ENCODE measurements at places on chromosomes 7 and 10. TPM values are rescaled to one million over a fixed set of nuclear protein-coding genes. Genes with fewer than 3 reads are reported as not detected.

GRCh38 chr10:30348378-30348776, 701 bp downstream of the MTPAP start:
- H3K4me3 ChIP-seq, result peak overlapping the region; percentile 47
- H3K27ac ChIP-seq, result peak overlapping the region; percentile 86
- DNase-seq, result no peak
- no peaks in the 10 kb centered on the region for H3K27me3 ChIP-seq
- H3K4me1 ChIP-seq, result peaks cover 28% of the 10 kb centered on the region

GRCh38 chr7:124275411-124275810, 242.5 kb upstream of the TMEM229A start:
- H3K4me1 ChIP-seq, result no peaks in the 10 kb centered on the region
- no peak overlapping the region for H3K4me3 ChIP-seq
- DNase-seq, result no peak
- no peaks in the 10 kb centered on the region for H3K36me3 ChIP-seq

DNA sequence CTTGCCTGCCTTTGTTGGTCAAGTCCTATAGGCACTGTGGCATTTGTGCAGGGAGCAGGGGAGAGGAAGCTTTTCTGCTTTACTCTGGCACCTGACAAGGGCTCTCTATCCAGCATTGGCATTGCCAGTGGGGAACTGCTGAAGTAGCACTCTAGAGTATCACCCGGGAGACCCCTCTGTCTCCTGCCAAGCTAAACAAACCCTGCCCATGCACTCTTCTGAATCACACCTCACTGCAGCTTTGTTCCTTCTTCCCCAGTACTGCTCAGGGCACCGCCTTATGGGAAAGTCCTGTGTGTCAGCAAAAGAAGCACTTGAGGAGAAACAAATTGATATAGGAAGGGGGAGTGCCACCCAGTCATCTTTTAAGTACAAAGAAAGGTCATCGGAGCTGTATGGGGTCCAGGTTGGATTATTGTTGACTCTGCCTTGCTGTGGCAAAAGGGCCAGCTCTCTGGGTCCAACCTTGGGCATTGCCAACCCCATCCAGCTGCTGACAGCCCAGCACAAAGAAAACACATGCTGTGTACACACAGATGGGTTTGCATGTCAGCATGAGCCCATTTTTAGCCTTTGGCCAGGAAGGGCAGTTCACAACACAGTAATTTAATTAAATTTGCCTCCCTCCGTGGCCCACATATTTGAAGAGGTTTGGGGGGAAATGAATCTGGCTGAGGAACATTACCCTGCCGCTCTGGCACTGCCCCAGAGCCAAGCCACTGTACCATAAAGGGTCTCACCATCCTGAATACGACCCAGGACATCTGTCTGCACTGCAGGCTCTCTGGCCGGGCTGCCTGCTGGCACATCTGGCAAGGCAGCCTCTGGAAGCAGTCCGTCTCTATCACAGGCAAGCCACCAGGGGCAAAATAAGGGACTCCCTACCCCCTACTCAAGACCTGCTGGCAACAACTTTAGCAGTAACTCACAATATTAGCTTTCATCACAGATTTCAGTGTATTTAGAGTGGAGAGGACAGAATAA, 13.1 kb downstream of the LRRC4 start:
- DNase-seq, result peak; percentile 55
- H3K36me3 ChIP-seq, result no peaks in the 10 kb centered on the region
- peaks cover 7% of the 10 kb centered on the region for H3K4me1 ChIP-seq
- H3K27me3 ChIP-seq, result no peaks in the 10 kb centered on the region

Gene PLPP4
- not detected for total RNA-seq

Gene OR2A1
- total RNA-seq, result 1.4 TPM

Data from thyroid gland (tissue), 4 donors.